ENCODE measurements at places on chromosomes 3 and 15.

DNA sequence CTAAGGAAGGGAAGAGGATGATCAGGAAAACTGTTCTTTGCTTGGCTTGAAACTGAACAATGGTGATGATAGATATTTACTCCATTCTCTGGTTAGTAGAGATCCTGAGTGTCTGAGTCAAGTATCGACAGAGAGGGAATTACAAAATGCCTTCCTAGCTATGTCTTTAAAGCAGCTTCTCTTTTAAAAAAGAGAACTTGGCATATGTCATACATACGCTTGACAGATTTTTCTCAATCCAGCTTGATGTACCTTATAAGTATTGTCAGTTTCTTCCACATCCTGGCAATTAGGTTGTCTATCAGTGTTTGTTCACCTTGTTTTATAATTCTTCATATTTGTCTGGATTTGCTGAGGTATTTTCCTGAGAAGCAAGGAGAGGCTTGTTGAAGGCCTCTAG lies 5.0 kb upstream of the EPHB1 start:
- no peak for DNase-seq

DNA sequence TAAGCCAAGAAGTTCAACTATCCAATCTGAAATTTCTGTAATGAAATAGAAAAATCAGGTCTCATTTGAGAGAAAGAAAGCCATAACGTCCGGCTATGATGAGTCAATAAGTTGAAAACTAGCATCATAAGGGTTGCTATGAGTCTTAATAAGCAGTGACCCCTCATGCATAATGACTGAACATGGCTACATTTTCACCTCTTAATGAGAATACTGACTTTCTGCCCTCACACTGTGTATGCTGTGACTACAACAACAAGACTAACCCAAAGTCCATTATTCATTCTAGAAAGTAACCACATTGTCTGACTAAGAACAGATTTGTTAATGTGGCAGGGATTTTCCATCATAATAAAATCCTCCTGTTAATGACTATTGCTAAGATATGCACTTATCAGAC lies 884.0 kb upstream of the CADM2 start:
- DNase-seq = no peak

DNA sequence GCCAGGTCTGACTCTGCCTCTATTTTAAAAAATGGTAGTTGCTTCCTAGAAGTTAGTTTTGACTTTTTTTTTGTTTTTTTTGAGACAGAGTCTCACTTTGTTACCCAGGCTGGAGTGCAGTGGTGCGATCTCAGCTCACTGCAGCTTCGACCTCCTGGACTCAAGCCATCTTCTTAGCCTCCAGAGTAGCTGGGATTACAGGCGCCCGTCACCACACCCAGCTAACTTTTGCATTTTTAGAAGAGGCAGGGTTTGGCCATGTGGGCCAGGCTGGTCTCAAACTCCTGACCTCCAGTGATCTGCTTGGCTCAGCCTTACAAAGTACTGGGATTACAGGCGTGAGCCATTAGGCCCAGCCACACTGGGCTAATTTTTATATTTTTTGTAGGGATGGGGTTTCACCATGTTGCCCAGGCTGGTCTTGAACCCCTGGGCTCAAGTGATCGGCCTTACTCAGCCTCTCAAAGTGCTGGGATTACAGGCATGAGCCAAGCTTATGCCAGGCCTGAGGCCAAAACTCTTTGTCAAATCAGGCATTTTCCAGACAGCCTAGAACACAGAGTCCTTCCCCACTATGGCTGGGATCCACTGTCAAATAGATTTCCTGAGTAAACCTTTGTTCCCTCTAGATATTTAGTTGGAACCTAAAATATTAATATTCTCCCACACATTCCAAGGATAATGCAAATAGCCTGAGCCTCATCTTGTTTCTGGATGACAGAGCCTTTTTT lies 13.7 kb downstream of the C3orf62 start:
- no peak for DNase-seq

DNA sequence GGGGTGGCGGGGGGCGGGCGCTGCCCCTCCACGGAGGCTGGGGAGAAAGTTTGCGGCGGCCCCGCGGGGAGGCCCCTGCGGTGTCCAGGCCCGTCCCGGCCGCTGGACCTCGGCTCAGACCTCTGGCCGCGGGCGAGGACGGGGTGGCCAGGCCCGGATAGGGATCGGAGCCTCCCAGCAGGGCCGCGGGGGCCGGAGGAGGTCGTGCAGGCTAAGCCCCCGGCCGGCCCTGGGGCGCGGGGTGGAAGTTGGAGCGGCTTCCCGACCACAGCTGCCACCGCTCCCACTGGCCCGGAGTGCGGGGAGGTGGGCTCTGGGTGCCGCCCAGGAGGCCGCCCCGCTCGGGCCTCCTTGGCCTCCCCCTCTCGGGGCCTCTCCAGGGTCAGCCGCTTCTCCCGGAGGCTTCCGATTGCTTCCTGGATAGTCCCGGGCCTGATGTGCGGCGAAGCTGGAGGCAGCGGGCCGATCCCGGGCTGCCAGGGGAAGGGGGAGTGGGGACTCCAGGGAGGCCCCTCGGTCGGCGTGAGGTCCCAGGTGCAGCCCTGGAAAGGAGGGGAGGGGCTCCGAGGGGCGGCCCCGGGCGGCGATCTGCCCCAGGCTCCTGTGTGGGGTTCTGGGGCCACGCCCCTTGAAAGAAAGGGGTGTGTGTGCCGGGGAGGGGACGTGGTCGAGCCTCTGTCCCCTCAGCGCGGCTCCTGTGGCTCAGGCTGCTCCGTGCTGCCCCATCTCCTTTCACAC lies 907 bp downstream of the PLXNA1 start:
- no peak for DNase-seq

All from NCI-H1092 treated with DMSO at 0.1 percent for 48 hours (cell line).